Activated T-cell treated with anti-CD3 and anti-CD28 coated beads, Interleukin-2, amount 50 U/mL, for 72 hours (primary cell): ENCODE measurements at places on chromosomes 4 and X.

DNA sequence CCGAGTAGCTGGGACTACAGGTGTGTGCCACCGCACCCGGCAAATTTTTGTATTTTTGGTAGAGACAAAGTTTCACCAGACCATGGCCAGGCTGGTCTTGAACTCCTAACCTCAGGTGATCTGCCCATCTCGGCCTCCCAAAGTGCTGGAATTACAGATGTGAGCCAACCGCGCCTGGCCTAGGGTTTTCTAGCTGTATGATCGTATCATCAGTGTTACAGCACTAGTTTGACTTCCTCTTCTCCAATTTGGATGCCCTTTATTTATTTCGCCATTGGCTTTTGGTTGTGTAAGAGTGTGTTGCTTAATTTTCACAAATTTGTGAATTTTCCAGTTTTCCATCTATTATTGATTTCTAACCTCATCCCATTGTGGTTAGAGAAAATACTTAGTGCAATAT, 5.2 kb downstream of the TKTL1 start:
- DNase-seq = no peak

GRCh38 chrX:116204932-116205331, 34.4 kb downstream of the AGTR2 start:
- DNase-seq = no peak

DNA sequence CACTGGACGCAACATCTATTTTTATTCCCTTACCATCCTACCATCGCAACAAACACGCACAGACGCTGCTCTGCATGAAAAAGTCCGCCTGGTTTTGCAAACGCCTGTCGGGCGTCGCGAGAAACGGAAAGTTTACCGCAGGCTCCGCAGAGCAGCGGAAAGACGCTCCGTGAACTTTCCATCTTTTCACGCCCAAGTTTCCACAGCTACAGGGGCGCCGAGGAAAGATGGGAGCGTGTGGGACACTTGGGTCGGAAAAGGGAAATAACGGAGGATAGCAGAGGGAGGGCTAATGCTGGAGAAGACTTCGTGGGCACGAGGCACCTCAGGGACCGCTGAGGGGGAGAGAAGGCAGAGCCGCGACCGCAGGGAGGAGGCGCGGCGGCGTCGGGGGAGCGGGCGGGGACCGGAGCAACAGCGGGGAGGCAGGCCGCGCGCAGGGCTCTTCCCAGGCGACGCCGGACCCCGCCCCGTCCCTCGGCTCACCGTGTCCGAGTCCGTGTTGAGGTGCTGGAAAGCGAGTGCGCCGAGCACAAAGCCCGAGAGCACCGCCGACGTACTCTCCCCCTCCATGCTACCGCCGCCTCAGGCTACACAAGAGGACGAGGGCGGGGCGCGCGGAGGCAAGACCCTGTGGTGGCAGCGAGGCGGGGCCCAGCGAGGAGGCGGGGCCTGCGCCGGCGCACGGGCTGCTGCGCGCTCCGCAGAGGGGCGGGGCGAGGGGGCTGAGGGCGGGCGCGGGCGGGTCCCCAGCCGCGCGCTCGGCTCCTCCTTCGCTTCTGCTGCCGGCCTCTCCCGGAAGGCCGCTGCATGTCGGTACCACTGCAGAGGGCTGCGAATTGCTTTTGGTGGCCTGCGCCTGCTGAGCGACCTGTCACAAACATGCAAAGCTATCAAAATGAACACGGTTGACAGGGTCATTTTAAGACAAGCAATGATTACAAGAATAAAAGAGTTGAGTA, at the start of gene ABRAXAS1:
ABRAXAS1 (minus strand) TSS at position 601 of the 962 bp plus-strand sequence; CDS start at position 573, 28 bp downstream.
- DNase-seq = peak; percentile 95

DNA sequence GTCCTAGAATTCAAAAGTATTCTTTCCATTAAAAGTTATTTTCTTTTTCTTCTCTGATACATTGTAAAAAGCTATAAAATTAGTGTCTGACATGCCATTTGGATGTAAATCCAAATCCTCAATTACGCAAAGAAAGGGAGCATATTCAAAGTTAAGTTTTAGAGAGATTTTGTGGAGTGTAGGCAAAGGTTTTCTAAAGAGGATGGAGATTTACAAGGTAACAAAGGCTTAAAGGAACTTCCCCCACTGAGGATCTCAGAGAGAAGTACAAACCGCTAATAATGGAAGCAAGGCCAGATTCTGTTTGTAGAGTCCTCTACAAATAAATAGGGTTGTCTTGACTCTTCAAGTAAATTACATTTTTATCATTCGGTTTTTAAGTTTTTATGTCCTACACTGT, 91.0 kb upstream of the MAPK10 start:
- no peak for DNase-seq

DNA sequence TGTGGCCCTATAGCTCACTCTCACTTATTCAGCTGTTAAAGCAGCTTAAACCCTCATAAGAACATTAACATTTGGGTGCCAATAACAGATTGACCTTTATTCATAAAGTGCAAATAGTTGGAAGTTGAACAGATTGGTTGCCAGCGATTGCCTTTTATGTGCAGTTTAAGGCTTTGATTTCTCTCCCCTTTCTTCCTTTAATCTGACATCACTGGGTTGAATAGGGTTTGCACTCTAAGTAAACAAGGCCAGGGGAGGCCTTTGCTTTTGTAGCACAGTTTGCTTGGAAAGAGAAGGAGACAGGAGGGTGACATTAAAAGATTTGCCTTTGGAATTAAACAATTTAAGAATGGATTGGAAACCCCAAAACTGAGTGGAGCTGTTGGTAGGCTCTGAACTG, 114.3 kb downstream of the NKX6-1 start:
- no peak for DNase-seq

- no peak for DNase-seq
Measured at GRCh38 chr4:2084316-2084715, 25.2 kb downstream of the NAT8L start.

DNA sequence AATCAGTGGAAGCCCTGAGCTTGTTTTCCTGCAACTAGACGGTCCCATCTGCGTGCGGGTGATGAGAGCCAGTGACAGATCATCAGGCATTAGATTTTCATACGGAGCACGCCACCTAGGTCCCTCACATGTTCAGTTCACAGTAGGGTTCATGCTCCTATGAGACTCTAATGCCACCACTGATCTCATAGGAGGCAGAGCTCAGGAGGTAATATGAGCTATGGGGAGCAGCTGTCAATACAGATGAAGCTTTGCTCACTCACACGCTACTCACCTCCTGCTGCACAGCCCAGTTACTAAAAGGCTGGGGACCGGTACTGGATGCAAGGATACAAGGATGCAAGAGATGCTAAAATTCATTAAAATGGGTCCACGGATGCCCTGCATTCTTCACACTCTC, 61.2 kb downstream of the DHRSX start:
- DNase-seq = no peak

- no peak for DNase-seq
Measured at GRCh38 chrX:21586001-21586400, 72.1 kb downstream of the KLHL34 start.

- no peak for DNase-seq
Measured at GRCh38 chrX:63784346-63784901, 590 bp downstream of the ARHGEF9 start.

GRCh38 chrX:100349391-100349790, 60.7 kb downstream of the PCDH19 start:
- DNase-seq = no peak

GRCh38 chrX:41695426-41695825, 6.7 kb downstream of the GPR34 start:
- DNase-seq = peak; percentile 21

- no peak for DNase-seq
Measured at GRCh38 chrX:95884186-95884585, 800.5 kb upstream of the DIAPH2 start.

- no peak for DNase-seq
Measured at GRCh38 chr4:25951390-25951952, 37.5 kb downstream of the SMIM20 start.

- DNase-seq = no peak
Measured at GRCh38 chrX:18099745-18100144, 120.9 kb downstream of the BEND2 start.

GRCh38 chr4:146004730-146005129, 66.1 kb upstream of the ZNF827 start:
- DNase-seq = no peak

- DNase-seq = no peak
Measured at GRCh38 chrX:41677183-41678060, 11.4 kb upstream of the GPR34 start.

- DNase-seq = no peak
Measured at GRCh38 chr4:69156913-69157312, 57.6 kb downstream of the UGT2B11 start.

DNA sequence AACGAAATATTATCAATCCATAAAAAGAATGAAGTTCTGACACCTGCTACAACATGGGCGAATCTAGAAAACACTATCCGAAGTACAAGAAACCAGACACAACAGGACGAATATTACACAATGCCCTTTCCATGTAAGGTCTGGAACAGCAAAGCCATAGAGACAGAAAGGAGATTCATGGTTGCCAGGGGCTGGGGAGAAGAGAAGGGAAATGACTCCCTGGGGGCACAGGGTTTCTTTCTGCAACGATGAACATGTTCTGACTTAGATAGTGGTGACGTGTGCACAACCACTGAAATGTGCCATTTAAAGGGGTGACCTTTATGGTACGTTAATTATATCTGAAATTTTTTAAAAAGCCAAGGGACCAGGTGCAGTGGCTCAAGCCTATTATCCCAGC, 28.3 kb downstream of the GPR143 start:
- no peak for DNase-seq

- DNase-seq = no peak
Measured at GRCh38 chr4:169351872-169352271, 81.1 kb upstream of the SH3RF1 start.

GRCh38 chrX:75131973-75132627, 24.0 kb downstream of the ABCB7 start:
- DNase-seq = no peak

DNA sequence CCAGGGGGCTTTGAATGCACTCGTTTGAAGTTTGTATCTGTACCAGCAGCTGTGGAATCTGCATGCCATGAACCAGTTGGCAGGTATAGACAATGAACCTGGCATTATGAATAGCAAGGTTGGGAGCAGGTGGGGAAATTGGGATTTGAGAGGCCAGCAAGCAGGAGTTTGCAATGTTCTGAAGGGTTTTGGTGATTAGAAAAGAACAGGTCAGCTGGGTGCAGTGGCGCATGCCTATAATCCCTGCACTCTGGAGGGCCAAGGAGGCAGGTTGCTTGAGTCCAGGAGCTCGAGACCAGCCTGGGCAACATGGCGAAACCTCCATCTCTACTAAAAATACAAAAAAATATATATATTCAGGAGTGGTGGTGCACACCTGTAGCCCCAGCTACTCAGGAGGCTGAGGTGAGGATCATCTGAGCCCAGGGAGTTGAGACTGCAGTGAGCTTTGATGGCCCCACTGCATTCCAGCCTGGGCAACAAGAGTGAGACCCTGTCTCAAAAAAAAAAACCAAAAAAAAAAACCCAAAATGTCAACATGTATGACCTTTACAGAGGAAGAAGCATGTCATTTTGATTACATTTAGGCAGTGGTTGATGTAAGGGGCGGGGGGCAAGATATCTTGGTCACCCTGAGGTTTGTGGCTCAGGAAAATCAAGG, 63.9 kb downstream of the TSC22D3 start:
- no peak for DNase-seq

DNA sequence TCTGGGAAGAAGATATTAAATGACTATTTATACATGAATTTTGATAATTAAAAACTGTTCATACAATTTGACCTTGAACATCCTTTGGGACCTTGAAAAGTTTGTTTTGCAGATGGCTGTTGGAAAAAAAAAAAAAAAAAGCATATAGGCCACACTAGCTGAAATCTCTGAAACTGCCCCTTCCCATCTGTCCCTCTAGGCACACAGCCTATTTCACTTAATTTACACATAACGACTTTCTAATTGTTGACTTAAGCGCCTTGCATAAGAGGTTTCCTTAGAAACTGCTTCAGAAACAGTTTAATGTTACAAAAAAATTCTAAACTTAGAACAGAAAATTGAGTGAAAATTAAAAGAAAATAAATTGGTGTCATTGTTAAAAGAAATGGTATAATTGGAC, 131.0 kb downstream of the COX18 start:
- no peak for DNase-seq

- DNase-seq = no peak
Measured at GRCh38 chrX:71147496-71148277, 3.0 kb downstream of the NLGN3 start.

- DNase-seq = no peak
Measured at GRCh38 chr4:17060230-17060629, 161.8 kb upstream of the LDB2 start.

DNA sequence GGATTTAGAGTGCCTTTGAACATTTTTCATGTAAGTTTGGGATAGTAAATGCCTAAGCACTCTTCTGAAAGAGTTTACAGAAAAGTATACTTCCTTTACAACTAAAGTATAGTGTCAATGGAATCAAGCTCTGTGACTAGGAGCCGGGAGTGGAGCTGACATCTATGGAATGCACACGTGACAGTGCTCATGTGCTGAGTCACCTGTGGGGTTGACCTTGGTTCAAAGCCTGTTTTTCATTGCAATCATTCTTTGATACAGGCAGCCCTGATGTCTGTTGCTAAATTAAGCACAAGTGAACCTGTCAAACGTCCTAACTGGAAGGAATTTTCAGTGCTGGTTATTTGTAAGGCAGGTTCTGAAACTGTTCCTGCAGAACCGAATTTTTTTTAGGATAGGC, 82.5 kb downstream of the GPAT3 start:
- no peak for DNase-seq

- no peak for DNase-seq
Measured at GRCh38 chrX:13440176-13440575, 120.3 kb upstream of the ATXN3L start.

- DNase-seq = no peak
Measured at GRCh38 chrX:39170464-39170863, 369.2 kb downstream of the MID1IP1 start.

GRCh38 chr4:186749611-186750281, 26.1 kb upstream of the FAT1 start:
- DNase-seq = no peak

DNA sequence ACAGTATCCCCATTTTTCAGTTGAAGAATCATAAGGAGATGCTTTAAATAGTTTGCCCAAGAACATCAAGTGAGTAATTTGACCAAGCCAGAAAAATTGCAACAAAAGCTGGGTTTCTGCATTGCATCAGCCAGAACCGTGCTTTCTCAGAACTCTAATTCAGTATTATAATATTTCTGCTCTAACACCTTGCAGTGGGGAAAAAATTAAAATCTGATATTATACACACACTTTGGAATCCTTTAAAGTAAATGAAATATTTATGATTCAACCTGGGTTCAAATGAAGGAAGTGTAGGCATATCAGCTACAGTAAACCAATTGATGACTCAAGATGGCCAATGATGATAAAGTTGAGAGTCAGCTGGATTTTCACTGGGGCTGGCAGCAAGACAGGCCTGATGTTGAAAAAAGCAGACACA, 387.6 kb upstream of the ZFP42 start:
- DNase-seq = no peak

DNA sequence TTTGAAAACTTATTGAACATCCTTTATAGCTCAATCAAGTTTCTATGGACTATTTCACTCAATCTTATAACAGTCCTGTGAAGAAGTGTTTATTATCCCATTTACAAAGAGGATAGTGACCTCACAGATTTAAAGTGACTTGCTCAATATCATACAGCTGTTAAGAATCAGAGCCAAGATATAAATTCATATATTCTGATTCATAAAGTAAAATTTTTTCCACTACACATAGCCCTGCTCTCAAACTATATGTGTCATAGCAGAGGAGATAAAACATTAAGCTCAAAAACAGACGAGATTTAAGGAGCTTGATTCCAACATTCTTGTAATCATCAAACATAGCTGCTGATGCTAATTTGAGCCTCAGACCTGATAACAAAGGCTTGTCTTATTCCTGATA, 226.8 kb downstream of the CAMK2D start:
- no peak for DNase-seq
